NCI-H2107 (cell line): ENCODE measurements at places on chromosomes 12 and 14.

DNA sequence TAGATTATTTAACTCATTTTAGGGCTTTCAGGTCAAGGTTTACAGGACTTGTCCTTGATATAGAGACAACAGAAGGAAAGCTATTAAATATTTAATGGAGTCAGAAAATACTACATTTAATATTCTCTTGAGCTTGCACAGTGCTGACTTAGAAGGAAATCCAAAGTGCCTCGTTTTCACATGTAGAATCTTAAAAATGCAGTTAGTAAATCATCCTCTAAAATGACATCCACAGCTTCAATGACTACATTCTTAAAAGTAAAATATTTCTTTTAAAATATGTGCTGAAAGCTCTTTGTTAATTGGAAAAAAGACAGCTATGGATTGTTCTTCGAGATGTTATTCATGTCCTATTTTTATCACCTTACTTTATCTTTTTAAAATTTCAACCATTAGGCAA is 146.9 kb downstream of the KCNC2 start:
- no peak for DNase-seq

DNA sequence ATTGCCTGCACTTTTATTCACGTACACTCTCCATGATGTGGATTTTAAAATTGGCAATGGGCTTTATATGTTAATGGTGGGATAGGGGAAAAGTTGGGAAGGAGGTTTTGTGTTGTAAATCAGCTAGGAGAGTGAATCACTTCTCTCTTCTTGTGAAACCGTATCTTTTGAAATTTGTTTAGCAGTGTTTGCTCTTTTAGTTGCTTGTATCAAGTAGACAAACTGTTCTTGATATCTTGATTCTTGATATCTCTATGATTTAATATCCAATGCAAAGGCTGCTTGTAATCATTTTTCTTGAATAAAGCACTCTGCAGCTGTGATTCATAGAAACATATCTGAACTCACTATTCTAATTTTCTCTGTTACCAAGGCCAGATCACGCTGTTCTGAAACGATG is 615.1 kb downstream of the CCER1 start:
- no peak for DNase-seq

DNA sequence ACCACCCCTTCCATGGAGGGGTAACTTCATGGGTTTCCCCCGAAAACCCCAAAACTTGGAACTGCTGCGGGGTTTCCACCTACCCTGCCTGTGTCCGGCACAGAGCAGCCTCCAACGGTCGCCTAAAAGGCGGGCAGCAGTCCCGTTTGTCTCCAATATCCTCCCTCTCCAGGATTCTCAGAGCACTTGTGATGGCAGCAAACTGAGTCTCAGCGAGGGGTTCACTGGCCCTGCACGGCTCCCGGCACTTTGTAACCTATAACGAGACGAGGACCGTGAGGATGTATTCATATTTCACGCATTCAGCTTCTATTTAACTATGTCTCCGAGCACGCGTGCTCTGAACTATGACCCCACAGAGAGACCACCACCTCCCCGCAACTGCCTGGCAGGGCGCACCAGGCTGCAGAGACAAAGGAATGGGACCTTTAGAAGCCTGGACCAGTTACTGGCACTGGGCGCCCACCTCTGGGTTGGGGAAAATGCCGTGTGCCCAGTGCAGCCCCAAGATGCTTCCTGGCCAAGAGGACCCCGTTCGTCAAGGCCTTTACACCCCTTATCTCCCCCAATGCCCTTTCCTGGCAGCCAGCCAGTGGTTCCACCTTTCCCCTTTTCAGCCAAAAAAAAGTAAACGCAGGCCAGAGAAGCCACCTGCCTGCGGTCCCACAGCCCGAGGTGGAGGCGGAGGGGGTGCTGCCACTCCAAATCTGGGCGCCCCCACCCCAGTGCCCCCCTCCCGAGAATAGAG is 173.1 kb upstream of the RTL1 start:
- no peak for DNase-seq

DNA sequence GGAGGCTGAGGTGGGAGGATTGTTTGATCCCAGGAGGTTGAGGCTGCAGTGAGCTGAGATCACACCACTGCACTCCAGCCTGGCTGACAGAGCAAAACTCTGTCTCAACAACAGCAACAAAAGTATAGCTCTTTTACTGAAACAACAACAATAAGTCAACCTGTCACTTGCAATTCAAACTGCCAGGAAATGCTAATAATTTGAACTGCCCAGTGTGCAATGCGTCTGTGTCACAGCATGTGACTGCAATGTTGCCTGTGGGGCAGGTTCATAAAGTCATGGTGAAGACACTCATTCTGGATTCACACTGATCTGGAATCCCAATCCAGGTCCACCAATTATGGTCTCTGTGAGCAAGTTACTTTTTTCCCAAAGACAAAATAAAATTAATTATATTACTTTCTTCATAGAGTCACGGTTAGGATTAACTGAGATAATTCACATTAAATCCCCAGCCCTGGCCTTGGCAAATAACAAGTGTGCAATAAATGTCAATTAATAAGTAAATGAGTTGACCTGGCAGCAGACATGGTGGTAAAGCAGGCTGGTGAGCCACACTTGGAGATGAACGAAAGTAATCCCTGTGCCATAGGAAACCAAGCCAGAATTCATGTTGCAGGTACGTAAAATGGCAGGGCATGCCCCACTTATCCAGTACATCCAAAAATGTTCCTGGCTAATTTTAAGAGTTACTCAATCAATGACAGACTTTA is 89.1 kb upstream of the CPSF6 start:
- DNase-seq: no peak

DNA sequence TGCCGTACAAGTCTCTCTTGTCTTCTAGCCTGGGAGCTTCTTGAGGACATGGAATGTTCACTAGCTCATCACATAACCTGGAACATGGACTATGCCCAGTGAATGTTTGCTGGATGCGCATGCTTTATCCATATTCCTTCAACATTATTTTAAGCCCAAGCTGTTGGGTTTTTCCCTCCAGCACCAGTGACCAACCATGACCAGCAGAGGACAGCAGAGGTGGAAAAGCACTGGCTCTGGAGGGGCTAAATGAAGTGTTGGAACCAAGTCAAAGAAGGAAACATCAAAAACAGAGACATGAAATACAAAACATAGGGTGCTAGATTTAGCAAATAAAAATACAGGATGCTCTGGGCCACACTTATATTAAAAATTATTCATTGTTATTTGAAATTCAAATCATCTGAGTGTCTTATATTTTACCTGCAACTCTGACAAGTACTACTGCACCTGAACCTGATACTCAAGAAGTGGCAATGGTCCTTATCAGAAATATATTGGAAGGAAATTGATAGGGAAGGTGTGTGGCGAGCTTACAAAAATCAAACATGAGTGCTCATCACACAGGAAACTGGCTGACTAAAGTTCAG is 23.1 kb upstream of the HELB start:
- peak; percentile 7 for DNase-seq

- no peak for DNase-seq
These were observed 46.9 kb downstream of the CHGA start for GRCh38 chr14:92969871-92970270.

DNA sequence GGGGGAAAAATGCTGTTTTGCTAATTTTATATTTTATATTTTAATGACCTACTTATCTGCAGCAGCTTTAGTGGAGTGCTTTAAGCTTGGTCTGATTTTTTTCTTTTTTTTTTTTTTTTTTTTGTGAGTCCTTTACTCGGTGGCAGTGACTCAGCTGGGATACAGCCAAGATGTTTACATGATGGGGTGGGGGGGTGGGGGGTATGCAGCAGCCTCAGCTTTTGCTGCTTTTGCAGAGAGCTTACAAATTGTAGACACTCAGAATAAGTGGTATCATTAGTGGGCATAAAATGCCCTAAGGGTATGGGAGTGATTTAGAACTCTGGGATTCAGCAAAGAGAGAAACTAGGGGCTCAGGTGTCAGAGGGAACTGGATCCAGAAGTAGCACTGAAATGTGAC is 38.2 kb upstream of the ARHGAP5 start:
- DNase-seq: peak; percentile 59

DNA sequence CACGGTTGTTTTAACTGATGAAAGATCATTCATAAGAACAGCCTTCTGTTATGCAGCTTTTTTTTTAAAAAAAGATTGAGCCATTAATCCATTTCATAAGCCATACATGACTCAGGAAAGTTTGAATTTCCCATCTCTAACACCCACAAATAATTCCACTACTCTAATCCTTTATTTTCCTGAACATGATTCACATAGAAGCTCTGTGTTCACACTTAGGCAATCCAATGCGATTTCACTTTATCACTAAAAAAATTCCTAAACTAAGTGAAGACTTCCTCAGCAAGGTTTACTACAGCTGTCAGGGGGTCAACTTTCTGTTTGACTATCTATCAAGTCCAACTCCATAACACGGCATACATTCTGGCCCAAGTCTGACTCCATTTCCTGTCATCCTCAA is 25.9 kb downstream of the PKP2 start:
- no peak for DNase-seq

DNA sequence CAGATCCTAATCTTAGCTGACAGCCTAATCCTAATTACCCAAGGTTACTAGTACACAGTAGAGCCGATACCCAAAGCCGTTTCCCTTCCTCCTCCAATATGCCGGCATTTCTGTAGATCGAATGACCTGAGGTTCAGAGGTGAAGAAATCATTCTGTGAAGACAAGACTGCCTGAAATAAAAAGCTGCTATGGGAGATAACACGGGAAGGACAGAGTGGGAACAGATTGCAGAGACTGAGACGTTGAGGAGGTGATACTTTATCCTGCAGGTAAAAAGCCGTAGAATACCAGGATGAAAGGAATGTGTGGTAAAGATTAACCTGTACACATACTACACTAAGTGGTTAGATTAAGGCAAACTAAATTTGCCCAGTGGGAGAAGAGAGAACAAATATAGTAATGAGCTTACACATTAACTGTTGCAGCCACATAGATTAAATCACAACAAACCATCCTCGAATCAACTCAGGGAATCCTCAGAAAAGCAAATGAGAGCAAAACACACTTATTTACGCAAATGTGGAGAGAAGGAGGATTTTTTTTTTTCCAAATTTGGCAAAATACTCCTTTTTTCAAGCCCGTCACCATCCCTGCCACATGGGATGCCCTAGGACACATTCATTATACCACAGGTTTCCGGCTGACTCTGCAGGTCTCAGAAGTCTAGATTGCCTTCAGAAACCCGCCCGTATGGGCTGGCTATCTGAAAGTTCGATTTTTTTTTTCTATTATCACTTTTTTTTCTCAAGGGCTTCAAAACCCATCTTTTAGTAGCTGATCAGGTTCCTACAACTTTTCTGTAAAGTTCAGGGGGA is 188.0 kb downstream of the TTC8 start:
- no peak for DNase-seq

DNA sequence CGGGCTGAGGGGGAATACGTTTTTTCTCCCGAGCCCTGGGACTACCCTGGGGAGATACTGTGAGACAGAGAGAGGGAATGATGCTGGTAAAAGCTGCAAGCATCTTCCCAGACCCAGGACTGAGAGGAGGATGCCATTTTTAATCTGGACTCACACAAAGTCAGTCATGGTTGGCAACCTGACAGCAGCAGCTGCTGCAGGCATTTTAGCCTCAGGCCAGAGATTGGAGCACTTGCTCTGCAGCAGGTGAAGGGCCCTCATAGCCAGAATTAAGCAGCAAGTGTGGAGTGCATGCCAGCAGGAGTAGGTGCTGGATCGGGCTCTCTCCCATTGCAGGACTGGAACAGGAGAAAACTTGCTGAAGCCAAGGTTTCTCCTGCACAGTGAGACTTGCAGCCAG is 361.1 kb upstream of the CLEC14A start:
- DNase-seq: no peak

DNA sequence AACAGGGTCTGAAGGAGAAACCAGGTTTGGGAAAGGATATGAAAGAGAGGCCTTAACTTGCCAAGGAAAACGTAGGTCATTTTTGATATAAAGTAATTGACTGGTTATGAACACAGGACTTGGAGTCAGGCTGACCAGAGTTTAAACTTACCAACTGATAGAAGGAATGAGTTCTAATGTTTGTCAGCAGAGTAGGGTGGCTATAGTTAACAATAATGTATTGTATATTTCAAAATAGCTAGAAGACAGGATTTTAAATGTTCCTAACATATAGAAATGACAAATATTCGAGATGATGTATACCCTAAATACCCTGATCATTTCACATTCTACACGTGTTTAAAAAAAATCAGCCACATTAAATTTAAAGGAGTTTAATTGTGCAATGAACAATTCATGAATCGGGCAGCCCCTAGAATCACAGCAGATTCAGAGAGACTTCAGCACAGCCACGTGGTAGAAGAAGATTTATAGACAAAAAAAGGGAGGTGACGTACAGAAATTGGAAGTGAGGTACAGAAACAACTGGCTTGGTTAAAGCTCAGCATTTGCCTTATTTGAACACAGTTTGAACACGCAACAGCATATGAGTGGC is 52.5 kb upstream of the PLEKHG7 start:
- no peak for DNase-seq
